ENCODE measurements at places on chromosomes 6 and 20.

DNA sequence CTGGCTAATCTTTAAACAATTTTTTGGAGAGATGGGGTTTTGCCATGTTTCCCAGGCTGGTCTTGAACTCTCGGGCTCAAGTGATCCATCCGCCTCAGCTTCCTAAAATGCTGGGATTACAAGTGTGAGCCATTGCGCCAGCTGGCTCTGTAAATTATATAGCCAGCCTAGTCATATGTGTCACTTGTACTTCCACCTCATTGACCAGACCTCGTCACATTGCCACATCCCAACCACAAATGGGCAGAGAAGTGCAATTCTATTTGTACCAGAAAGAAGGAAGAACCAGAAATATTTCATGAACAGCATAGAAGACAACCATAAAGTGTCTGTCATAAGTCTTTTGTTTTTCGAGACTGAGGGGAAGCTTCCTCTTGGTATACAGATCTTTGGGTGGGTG is 304.9 kb upstream of the RNF24 start:
- no peak for DNase-seq

DNA sequence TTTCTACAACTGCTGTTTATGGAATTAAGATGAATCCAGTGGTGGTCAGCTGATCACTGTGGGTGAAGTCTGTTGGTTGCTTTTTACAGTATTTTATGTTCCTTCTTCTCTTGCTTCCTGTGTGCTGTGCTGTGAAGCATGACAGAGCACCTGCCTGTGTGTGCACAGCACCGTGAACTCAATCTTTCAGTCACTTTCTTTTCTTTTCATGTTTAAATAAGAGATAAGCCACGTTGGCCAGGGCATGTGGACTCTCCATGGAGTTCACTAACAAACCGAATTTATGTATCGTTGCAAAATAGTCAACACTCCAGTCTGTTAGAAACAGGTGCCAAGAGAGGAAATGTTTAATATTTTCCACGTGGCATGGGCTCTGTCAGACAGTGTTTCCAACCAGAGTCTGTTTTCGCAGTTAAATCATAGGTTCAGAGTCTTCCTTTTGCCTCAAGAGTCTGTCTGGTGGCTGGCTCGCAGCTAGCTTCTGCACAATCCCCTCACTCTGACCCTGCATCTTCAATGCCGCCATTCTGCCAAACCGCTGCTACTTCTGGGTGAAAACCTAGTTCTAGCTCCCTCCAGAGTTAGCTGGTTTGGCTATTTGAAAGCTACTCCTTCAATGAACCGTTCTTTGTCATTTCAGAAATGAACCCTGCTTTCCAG is 73.2 kb downstream of the QRSL1 start:
- DNase-seq = no peak

GRCh38 chr20:51379601-51380341 is 162.7 kb downstream of the NFATC2 start:
- DNase-seq = no peak

DNA sequence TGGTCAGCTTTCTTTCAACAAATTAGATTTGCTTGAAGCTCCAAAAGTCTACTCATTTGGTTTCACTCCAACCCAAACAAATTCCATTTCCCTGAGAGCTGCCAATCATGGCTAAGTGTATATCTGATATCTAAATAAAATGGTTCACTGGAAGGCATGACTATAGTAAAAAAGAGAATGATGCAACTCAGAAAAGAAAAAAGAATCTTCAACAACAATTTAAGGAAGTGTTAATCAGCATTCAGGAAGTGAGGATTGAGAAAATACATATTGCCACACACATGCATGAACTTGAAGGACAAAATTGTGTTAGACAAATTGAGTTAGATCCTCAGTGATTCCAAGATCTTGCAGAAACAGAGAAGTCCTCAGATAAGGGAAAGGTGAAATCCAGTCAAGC is 972.9 kb upstream of the FLRT3 start:
- peak; percentile 6 for DNase-seq

DNA sequence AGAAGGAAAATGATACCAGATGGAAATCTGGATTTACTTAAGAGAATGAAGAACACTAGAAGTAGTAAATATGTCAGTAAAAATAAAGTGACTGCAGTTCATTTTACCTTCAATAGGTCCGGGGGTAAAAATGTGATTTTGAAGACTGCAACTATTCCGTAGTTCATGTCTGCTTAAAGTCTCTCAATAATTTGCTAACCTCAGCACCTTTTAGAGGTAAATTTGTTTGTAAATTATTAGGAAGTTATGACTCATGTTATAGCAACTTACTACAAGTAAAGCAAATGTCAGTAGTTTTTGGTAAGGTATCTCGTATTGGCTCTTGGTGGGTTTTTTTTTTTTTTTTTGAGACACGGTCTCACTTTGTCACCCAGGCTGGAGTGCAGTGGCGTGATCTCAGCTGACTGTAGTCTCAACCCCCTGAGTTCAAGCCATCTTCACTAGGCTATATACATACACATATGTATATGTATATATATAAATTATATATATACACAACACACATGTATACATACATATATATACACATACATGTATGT is 32.1 kb downstream of the BICRAL start:
- DNase-seq = no peak

DNA sequence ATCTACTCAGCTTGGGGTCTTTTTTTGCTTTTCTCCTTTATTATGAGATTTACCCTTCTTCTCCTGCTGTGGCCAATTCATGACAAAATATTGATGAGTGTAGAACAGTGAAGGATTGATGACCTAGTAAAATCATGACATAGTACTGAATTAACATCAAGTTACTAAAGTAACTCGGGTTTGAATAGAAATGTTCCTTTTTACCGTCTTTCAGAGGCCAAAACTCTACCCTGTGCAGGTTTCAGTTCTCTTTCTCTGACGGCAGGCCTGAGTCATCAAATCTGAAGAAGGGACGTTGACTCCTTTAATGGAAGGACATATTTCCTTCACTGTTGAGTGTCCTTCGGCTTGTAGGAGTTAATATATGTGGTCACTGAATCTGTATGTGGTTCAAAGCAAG is 80.7 kb downstream of the RREB1 start:
- no peak for DNase-seq

DNA sequence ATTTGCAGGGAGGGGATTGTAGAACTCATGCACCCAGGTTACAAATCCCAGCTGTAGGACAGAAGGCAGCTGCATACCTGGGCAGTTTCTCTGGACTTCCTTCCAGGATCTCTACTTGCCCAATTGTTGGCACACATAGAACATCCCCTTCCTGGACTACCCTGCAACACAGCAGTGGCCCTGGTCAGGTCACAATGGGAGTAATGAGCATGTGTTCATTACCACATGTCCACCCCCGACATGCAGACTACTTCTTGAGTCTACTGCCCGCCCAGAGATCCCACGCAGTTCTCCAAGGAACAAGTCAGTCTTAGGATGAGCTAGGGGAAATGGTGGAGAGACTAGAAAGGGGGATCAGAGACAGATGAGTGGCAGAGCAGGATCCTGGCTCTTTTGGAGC is 5.1 kb downstream of the PEX6 start:
- DNase-seq = no peak

Data from fibroblast of skin of scalp (primary cell).